ENCODE measurements at places on chromosomes 7 and 10.

DNA sequence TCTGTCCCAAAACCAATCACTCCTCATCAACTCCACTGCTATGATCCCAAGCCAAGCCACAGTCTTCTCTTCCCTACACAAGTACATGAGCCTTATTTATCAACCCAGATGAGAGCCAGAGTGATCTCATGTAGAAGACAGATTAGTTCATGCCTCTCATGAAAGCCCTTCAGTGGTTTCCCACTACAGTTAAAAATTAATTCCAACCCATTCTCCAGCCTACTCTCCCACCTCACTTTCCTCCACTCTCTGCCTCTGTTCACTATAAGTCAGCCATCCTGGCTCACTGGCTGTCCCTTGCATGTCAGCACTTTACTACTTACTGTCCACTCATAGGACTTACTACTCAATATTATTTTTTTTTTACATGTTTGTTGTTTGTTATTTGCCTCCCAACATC is 67.3 kb downstream of the CACUL1 start:
- H3K27ac ChIP-seq, result no peak overlapping the region
- H3K4me3 ChIP-seq, result no peak overlapping the region
- no peak for ATAC-seq

- H3K36me3 ChIP-seq, result no peaks in the 10 kb centered on the region
- no peak for ATAC-seq
- no peak overlapping the region for H3K27ac ChIP-seq
- H3K4me1 ChIP-seq, result no peaks in the 10 kb centered on the region
These were observed 193.1 kb upstream of the POM121L12 start for GRCh38 chr7:52842202-52842900.

DNA sequence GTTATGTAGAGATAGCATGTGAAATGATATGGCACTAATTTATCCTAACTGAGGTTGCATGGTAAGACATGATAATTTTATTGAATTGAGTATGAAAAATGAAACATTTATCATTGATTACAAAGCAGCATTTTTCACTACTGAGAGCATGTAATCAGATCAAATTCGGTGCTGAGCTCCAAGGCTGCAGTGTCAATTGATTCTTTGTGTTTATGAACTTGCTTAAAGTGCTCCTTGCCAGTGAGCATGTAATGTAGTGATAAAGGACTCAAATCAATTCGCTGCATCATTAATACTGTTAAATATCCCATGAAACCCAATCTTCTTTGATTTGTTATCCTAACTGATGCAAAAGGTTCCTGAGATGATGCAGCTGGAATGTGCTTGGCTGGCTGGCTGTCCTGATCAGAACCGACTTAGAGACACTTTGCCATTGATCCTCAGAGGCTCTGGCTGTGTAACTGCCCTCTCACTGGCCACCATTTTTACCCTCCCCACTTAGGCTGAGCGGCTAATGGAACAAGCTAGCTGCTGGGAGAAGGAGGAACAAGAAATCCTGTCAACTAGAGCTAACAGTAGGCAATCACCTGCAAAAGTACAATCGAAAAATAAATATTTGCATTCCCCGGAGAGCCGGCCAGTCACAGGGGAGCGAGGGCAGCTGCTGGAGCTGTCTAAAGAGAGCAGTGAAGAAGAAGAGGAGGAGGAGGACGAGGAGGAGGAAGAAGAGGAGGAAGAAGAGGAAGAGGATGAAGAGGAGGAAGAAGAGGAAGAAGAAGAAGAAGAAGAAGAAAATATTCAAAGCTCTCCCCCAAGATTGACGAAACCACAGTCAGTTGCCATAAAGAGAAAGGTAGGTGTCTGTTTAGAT is 89.8 kb upstream of the SAMD8 start:
- no peak overlapping the region for H3K27ac ChIP-seq
- H3K36me3 ChIP-seq, result no peaks in the 10 kb centered on the region
- H3K4me3 ChIP-seq, result no peak overlapping the region
- no peak for ATAC-seq

GRCh38 chr7:24754906-24755506 is 2.3 kb downstream of the GSDME start:
- no peaks in the 10 kb centered on the region for H3K27me3 ChIP-seq
- ATAC-seq, result no peak
- H3K4me3 ChIP-seq, result no peak overlapping the region
- H3K4me1 ChIP-seq, result peaks cover 17% of the 10 kb centered on the region
- no peaks in the 10 kb centered on the region for H3K36me3 ChIP-seq

- H3K4me3 ChIP-seq, result no peak overlapping the region
- no peaks in the 10 kb centered on the region for H3K36me3 ChIP-seq
- ATAC-seq, result peak; percentile 82
- H3K27me3 ChIP-seq, result no peaks in the 10 kb centered on the region
These were observed 101.7 kb upstream of the KLF6 start for GRCh38 chr10:3886641-3887251.

- no peak for ATAC-seq
- no peaks in the 10 kb centered on the region for H3K36me3 ChIP-seq
- no peak overlapping the region for H3K27ac ChIP-seq
- peaks cover 98% of the 10 kb centered on the region for H3K27me3 ChIP-seq
These were observed 1.9 kb downstream of the CHAT start for GRCh38 chr10:49615721-49616120.

- H3K27ac ChIP-seq, result no peak overlapping the region
- no peaks in the 10 kb centered on the region for H3K4me1 ChIP-seq
- no peak for ATAC-seq
- no peaks in the 10 kb centered on the region for H3K27me3 ChIP-seq
These were observed 505.3 kb downstream of the SORCS3 start for GRCh38 chr10:105146436-105146835.

DNA sequence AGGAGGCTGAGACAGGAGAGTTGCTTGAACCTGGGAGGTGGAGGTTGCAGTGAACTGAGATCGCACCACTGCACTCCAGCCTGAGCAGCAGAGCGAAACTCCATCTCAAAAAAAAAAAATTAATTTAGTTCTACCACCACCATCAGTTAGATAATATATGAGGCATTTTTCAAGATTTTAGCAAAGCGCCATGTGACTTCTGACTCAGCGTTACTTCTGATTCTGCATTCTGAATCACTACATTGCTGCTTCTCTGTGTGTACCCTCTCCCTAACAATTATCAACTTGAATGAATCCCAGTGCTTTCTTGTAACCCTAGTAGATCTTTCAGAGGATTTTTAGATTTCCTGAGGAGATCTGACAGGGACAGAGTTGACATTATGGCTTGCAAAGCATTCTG is 176.8 kb upstream of the SORCS1 start:
- no peak for ATAC-seq
- H3K36me3 ChIP-seq, result no peaks in the 10 kb centered on the region
- H3K4me3 ChIP-seq, result no peak overlapping the region
- no peaks in the 10 kb centered on the region for H3K27me3 ChIP-seq
- no peaks in the 10 kb centered on the region for H3K4me1 ChIP-seq
- H3K27ac ChIP-seq, result no peak overlapping the region

DNA sequence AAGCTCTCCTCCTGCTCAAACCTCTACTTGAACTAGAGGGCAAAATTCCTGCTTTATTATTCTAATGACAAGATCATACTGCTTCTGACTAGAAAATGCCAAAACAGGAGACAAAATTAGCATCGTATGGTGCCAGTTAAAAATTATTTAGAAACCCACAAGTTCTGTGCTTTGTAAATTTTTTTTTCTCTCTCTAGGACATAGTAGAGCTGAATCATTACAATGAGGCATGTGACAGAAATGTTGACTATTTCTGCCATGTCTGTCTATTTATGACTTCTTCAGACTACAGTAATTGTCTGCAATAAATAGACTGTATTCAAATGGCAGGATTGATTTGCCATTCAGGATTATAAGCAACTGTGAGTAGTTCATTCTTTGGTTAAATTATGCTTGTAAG is 335.8 kb downstream of the PRPF18 start:
- no peaks in the 10 kb centered on the region for H3K36me3 ChIP-seq
- H3K4me3 ChIP-seq, result no peak overlapping the region
- ATAC-seq, result no peak
- H3K27me3 ChIP-seq, result no peaks in the 10 kb centered on the region

DNA sequence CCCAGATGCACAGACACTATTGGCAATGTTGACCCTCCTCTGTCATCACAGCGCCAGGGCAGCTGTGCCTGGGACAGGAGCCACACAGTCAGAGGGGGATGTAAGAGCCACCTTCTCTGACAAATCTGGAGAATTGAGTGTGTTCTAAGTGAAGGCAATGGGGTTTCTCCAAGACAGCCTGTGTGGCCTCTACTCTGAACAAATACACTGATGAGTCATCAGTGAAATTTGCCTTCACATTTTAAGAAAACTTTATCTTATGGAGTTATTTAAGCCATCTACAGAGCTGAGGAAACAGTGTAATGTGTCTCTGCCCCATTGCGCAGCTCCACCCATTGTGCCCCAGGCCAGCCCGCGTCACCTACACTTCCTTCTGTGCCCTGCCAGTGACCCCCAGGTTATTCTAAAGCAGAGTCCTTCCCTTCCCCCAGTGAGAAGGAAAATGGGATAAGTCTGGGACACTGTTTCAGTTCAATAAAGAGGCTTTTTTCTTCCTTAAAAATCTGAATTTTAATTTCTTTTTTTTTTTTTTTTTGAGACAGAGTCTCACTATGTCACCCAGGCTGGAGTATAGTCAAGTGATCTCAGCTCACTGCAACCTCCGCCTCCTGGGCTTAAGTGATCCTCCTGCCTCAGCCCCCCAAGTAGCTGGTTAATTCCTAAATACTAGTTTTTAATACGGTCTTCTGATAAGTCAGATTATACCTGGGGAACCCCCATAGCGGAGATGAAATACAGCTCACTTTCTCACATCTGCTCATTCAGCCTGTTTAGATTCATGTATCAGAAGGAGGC is 21.8 kb downstream of the AKR1E2 start:
- ATAC-seq, result peak; percentile 46
- no peak overlapping the region for H3K4me3 ChIP-seq
- H3K27ac ChIP-seq, result no peak overlapping the region
- H3K4me1 ChIP-seq, result peaks cover 56% of the 10 kb centered on the region

GRCh38 chr7:17564678-17565212 is 266.3 kb downstream of the AHR start:
- H3K4me3 ChIP-seq, result no peak overlapping the region
- H3K27me3 ChIP-seq, result no peaks in the 10 kb centered on the region
- H3K36me3 ChIP-seq, result no peaks in the 10 kb centered on the region
- H3K27ac ChIP-seq, result no peak overlapping the region
- H3K4me1 ChIP-seq, result no peaks in the 10 kb centered on the region
- ATAC-seq, result no peak

DNA sequence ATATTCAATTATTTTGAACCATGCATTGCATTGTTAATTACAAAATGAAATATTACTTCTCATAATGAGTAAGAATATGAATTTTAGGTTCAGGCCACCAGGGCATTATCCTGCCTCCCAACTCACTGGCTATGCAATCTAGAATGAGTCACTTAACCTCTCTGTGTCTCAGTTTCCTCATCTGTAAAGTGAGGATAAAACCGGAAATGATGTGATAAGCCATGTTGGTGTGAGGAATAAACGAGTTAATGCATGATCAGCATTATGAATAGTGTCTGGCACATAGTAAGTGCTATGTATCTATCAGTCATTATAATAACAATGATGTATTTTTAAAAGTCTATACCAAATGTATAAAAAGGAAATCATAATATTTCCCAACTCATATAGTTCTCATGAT is 85.5 kb downstream of the SEMA3D start:
- H3K27ac ChIP-seq, result no peak overlapping the region
- no peaks in the 10 kb centered on the region for H3K36me3 ChIP-seq
- H3K4me3 ChIP-seq, result no peak overlapping the region
- H3K27me3 ChIP-seq, result no peaks in the 10 kb centered on the region
- no peak for ATAC-seq

- no peak overlapping the region for H3K27ac ChIP-seq
- no peaks in the 10 kb centered on the region for H3K4me1 ChIP-seq
These were observed 228.5 kb downstream of the SORCS1 start for GRCh38 chr10:106935978-106936451.

DNA sequence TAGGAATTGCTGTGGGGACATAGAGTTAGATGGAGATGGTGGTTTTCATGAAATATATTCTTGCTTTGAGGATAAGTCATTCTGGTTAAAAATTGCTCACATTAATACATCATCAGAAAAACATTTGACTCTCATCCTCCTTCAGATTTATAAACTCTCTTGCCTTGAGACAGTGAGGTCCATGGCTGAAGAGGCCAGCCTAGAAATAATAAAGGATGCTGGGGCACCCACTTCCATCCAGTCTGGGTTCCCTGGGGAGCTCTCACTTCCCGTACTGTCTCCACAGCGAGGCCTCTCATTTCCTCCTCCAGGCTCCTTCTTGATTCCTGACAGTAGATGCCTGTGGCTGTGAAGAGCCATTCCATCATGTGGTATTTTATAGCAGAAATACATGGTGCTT is 73.3 kb upstream of the PRKG1 start:
- H3K4me1 ChIP-seq, result no peaks in the 10 kb centered on the region
- H3K27me3 ChIP-seq, result no peaks in the 10 kb centered on the region
- no peak overlapping the region for H3K27ac ChIP-seq
- H3K36me3 ChIP-seq, result no peaks in the 10 kb centered on the region
- no peak overlapping the region for H3K4me3 ChIP-seq

GRCh38 chr10:43880160-43880559 is 231.5 kb upstream of the ZNF32 start:
- ATAC-seq, result no peak
- no peak overlapping the region for H3K4me3 ChIP-seq
- no peaks in the 10 kb centered on the region for H3K36me3 ChIP-seq
- no peak overlapping the region for H3K27ac ChIP-seq
- H3K4me1 ChIP-seq, result no peaks in the 10 kb centered on the region
